ENCODE measurements at places on chromosomes 5 and 9. TPM values are rescaled to one million over a fixed set of nuclear protein-coding genes. Genes with fewer than 3 reads are reported as not detected.

Gene OR1J2
- total RNA-seq: not detected

Gene ARHGAP26
- total RNA-seq: 12.7 TPM

Gene BTNL9
- not detected for total RNA-seq

Gene TAF7
- 71.5 TPM for total RNA-seq

Gene TMEM8B
- total RNA-seq: 2.0 TPM

Gene CFAP90
- total RNA-seq: not detected

Gene GALNT12
- total RNA-seq: 3.6 TPM

Gene IFNK
- total RNA-seq: not detected

Gene LEAP2
- total RNA-seq: 6.0 TPM

Gene NTRK2
- 2.3 TPM for total RNA-seq

Gene CCDC152
- total RNA-seq: 6.6 TPM

Gene ADAMTSL2
- not detected for total RNA-seq

Gene CDH12
- not detected for total RNA-seq

Gene ISL1
- total RNA-seq: not detected

Gene DBH
- not detected for total RNA-seq

DNA sequence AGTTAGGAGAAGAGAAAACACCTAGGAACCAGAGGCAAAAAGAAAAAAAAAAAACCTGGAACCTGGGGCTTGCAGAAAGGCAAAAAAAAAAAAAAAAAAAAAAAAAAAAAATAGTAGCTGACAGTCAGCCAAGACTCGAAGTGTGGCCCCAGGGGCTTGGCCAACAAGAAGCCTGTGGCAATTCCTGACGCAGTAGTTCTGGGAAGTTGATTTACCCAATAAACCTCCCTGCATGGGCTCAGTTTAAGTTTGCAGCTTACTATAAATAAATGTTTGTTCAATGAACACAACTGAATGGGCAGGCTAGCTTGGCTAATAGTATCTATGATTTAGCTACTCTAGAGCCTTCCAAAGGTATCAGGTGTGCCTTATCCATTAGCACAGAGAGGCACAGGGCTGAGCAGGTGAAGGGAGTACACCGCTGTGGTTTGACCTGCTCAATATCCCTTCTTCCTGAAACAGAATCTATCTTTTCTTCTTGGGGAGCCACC is 21.3 kb upstream of the GLRX start:
- H3K4me3 ChIP-seq: no peak overlapping the region
- no peaks in the 10 kb centered on the region for H3K36me3 ChIP-seq
- H3K4me1 ChIP-seq: peaks cover 25% of the 10 kb centered on the region
- no peak overlapping the region for H3K27ac ChIP-seq
- H3K27me3 ChIP-seq: peaks cover 9% of the 10 kb centered on the region

- peak within 1 kb of the TSS; percentile 82 for H3K27ac ChIP-seq
- peaks cover 44% of the 10 kb centered on the region for H3K27me3 ChIP-seq
- H3K4me1 ChIP-seq: peaks cover 46% of the 10 kb centered on the region
- peak within 1 kb of the TSS; percentile 87 for H3K4me3 ChIP-seq
- peaks cover 3% of the 10 kb centered on the region for H3K36me3 ChIP-seq
- peak; percentile 88 for DNase-seq
Measured at GRCh38 chr5:132777209-132778069, at the start of gene SEPTIN8. SEPTIN8 (minus strand) TSS chr5:132777239; CDS start chr5:132777137, 102 bp downstream.

DNA sequence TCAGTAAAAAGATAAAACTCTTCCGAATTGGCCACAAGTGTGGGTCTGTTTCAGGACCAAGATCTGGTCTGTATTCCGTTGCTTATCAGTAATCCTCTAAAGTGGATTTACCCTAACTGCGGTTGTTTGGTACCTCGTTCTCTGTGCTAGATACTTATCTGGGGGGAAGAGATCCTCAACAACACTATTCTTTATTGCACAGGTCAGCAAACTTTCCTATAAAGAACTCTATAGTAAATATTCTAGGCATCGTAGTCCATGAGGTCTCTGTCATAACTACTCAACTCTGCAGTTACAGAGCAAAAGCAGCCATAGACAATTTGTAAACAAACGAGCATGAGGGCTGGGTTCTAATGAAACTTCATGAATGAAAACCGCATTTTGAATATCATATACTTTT is 335.8 kb upstream of the KIF2A start:
- DNase-seq: no peak
- H3K36me3 ChIP-seq: no peaks in the 10 kb centered on the region
- no peak overlapping the region for H3K27ac ChIP-seq
- no peak overlapping the region for H3K4me3 ChIP-seq
- no peaks in the 10 kb centered on the region for H3K27me3 ChIP-seq

DNA sequence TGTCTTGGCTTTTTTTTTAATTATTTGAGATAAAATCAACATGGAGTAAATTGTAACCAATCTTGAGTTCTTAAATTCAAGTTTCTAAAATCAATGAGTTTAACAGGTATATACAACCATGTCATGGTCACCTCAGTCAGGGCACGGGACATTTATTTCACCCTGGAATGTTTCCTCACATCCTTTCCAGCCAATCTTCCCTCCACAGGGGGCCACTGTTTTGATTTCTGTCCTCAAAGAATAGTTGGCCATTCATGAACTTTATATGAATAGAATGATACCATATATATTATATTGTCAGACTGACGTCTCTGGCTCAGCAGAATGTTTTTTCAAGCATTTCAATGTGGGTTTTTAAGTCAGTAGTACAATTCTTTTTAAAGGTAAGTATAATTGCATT is 806 bp downstream of the ZNF474 start:
- H3K27ac ChIP-seq: no peak overlapping the region
- H3K27me3 ChIP-seq: no peaks in the 10 kb centered on the region
- H3K4me3 ChIP-seq: no peak overlapping the region
- DNase-seq: no peak
- no peaks in the 10 kb centered on the region for H3K4me1 ChIP-seq

- H3K27me3 ChIP-seq: peaks cover 15% of the 10 kb centered on the region
- no peak overlapping the region for H3K27ac ChIP-seq
- no peaks in the 10 kb centered on the region for H3K36me3 ChIP-seq
- no peak overlapping the region for H3K4me3 ChIP-seq
- no peak for DNase-seq
Measured at GRCh38 chr9:91840469-91840868, 109.6 kb downstream of the ROR2 start.

GRCh38 chr5:43729846-43730478 is 127.0 kb downstream of the NNT start:
- no peaks in the 10 kb centered on the region for H3K4me1 ChIP-seq
- no peak overlapping the region for H3K27ac ChIP-seq
- H3K27me3 ChIP-seq: peaks cover 11% of the 10 kb centered on the region
- DNase-seq: no peak

DNA sequence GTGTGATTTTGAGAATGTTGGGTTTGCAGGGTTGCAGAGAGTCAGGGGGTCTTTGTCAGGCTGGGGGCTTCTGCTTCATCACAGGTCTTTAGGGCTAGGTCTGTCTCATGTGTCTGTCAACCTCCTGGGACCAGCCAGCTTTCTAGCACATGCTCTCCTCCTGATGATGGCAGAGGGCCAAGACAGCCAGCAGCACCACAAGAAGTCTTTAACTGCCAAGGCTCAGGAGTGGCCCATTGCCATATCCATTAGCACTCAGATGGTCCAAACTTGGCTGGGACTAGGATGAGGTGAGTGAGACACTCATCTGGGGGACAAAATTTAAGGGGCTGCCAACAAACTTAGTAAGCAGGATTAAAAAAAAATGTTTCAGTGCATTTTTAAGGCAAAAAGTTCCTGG is 384.2 kb upstream of the CDH10 start:
- H3K27me3 ChIP-seq: no peaks in the 10 kb centered on the region
- no peaks in the 10 kb centered on the region for H3K4me1 ChIP-seq
- DNase-seq: no peak
- H3K36me3 ChIP-seq: no peaks in the 10 kb centered on the region
- no peak overlapping the region for H3K27ac ChIP-seq

- peaks cover 28% of the 10 kb centered on the region for H3K27me3 ChIP-seq
- no peak overlapping the region for H3K4me3 ChIP-seq
- H3K4me1 ChIP-seq: no peaks in the 10 kb centered on the region
Measured at GRCh38 chr9:34715639-34716215, 5.8 kb upstream of the CCL21 start.

- H3K4me3 ChIP-seq: no peak overlapping the region
- H3K36me3 ChIP-seq: peaks cover 13% of the 10 kb centered on the region
- no peak overlapping the region for H3K27ac ChIP-seq
- H3K4me1 ChIP-seq: peaks cover 28% of the 10 kb centered on the region
Measured at GRCh38 chr5:37736397-37736796, 103.4 kb downstream of the GDNF start.

GRCh38 chr9:120402741-120403542 is 177.0 kb downstream of the CDK5RAP2 start:
- peak overlapping the region; percentile 0 for H3K4me3 ChIP-seq
- H3K27me3 ChIP-seq: no peaks in the 10 kb centered on the region
- peaks cover 63% of the 10 kb centered on the region for H3K36me3 ChIP-seq
- H3K27ac ChIP-seq: peak overlapping the region; percentile 61

DNA sequence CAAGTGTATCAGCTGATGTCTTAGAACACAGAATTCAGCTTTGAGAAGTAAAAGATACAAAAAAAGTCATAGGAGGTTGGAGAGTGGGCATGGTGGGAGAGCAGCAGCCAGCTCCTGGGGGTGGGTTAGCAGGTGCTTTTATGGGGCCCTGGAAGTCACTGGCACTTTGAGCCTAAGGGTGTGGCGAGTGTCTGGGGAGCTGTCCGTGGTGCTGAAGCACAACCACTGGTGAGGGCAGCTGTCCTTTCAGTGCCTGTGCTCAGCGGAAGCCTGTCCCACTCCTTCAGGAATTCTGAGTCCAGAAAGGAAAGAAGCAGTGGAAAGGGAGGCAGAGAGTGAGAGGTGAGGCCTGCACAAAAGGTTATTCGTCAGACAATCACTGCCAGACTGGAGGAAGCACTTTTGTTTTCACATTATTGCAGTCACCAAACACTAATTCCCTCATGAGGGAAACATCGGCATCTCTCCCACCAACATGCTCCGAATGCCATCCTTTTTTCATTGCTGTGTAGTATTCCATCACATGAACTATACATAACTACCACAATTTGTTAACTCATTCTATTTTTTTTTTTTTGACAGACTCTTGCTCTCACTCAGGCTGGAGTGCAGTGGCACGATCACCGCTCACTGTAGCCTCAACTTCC is 59.4 kb upstream of the RAPGEF1 start:
- no peaks in the 10 kb centered on the region for H3K4me1 ChIP-seq
- H3K27ac ChIP-seq: no peak overlapping the region
- DNase-seq: peak; percentile 89
- no peaks in the 10 kb centered on the region for H3K36me3 ChIP-seq

DNA sequence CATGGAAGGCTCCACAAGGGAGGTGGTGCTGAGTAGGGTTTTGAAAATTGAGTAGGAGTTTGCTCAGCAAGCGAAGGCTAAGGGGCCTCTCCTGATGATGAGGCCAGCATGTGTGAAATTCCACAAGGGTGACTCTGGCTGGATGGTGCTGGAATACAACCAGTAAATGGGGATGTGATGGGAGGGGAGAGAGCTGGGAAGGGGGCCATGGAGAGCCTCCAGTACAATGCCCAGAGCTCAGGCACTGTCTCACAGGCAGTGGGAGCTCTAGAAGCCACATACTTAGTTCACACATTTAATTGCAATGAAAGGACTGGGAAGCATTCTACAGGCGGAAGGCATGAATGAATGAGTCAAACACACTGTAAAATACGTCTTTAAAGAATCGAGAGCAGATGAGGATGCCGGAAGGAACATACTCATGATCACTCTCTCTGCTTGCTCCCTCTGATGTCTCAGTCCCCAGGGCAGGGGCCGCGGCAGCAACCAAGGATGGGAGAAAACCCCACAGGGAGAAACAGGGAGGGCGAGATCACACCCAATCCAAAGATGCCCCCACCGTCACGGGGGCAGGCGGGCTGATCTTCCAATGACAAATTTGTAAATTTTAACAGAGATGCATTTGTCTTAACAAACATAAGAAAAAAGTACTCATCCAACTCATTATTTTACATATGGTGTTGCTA is 261.0 kb downstream of the NSG2 start:
- H3K4me3 ChIP-seq: no peak overlapping the region
- H3K27me3 ChIP-seq: peaks cover 8% of the 10 kb centered on the region
- no peaks in the 10 kb centered on the region for H3K4me1 ChIP-seq
- H3K36me3 ChIP-seq: no peaks in the 10 kb centered on the region
- no peak overlapping the region for H3K27ac ChIP-seq
- no peak for DNase-seq

DNA sequence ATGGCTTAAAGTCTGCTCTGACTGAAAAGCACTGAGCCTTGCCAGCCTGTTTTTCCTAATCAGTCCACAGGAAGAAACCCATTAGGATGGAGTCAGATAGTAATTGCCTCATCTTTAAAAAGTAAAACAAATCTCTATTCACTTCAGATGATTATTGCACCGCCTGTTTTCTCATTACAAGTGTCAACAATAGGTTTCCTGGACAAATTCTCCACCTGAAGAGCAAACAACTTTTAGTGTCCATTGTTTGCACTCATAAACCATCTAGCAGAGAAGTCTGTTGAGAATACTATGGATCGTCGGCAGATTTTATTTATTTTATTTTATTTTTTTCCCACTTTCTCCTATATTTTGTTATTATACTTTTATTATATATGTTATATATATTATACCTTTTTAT is 20.3 kb downstream of the C5orf63 start:
- H3K27ac ChIP-seq: no peak overlapping the region
- no peak overlapping the region for H3K4me3 ChIP-seq
- no peak for DNase-seq
- H3K36me3 ChIP-seq: peaks cover 13% of the 10 kb centered on the region
- no peaks in the 10 kb centered on the region for H3K4me1 ChIP-seq

- no peak for DNase-seq
- H3K27me3 ChIP-seq: peaks cover 8% of the 10 kb centered on the region
- no peaks in the 10 kb centered on the region for H3K4me1 ChIP-seq
- H3K4me3 ChIP-seq: no peak overlapping the region
Measured at GRCh38 chr9:3136686-3137346, 292.9 kb upstream of the PUM3 start.

- no peak overlapping the region for H3K4me3 ChIP-seq
- DNase-seq: no peak
- H3K27me3 ChIP-seq: peaks cover 3% of the 10 kb centered on the region
- no peak overlapping the region for H3K27ac ChIP-seq
Measured at GRCh38 chr5:90410178-90410762, 714 bp upstream of the CETN3 start.

- no peaks in the 10 kb centered on the region for H3K36me3 ChIP-seq
- peaks cover 2% of the 10 kb centered on the region for H3K4me1 ChIP-seq
- H3K4me3 ChIP-seq: no peak overlapping the region
- H3K27ac ChIP-seq: no peak overlapping the region
- no peak for DNase-seq
- H3K27me3 ChIP-seq: peaks cover 20% of the 10 kb centered on the region
Measured at GRCh38 chr5:94856257-94856800, 237.9 kb downstream of the SLF1 start.

DNA sequence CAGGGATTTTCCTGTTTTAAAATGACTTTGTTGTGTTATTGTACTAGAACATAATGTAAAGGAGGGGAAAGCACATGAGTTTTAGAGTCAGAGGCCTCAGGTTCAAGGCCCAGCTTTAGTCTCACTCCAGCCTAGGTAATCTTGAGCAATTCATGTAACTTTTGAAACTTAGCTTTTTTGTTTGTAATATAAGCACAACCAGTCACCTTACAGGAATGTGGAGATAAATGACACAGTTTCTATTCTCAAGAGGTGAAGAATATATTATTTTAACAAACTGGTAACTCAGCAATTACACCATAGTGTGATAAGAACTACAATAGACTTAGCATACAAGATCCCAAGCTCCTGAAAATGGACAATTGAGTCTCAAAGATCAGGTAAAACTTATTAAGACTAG is 51.2 kb downstream of the ADAMTS19 start:
- no peak for DNase-seq
- H3K4me1 ChIP-seq: no peaks in the 10 kb centered on the region
- no peaks in the 10 kb centered on the region for H3K36me3 ChIP-seq
- no peak overlapping the region for H3K4me3 ChIP-seq
- no peaks in the 10 kb centered on the region for H3K27me3 ChIP-seq

Data from activated CD4-positive, alpha-beta T cell treated with anti-CD3 and anti-CD28 coated beads, Interleukin-2, amount 10 ng/mL, durations not matched to agents 24 days and 14 days (primary cell).